Stimulated activated CD8-positive, alpha-beta memory T cell treated with anti-CD3 and anti-CD28 coated beads, Interleukin-7, amount 100 ng/mL, for 48 hours (primary cell): ENCODE measurements at places on chromosomes 1 and 21.

GRCh38 chr1:222373216-222373615 is 174.7 kb downstream of the HHIPL2 start:
- no peak for DNase-seq

GRCh38 chr1:89598450-89599331 is 34.2 kb upstream of the LRRC8C start:
- no peak for DNase-seq

DNA sequence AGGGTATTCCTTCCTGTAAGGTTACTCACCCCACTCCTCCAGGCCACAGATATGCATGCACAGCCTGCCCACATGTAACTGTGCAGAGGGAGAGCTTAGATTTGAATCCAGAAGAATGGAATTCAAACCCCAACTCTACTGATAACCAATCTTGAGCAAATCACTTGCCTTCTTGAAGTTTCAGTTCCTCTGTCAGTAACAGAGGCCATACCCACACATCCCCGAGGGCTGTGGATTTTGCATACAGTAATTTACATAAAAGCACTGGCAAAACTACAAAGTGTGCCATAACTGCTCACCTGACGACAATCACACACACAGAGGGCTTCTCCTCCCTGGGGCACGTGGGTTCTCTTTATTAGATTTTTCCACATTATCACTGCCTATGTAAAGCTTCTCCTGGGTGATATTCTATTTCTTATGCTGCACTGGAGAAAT is 18.6 kb downstream of the CD247 start:
- no peak for DNase-seq

DNA sequence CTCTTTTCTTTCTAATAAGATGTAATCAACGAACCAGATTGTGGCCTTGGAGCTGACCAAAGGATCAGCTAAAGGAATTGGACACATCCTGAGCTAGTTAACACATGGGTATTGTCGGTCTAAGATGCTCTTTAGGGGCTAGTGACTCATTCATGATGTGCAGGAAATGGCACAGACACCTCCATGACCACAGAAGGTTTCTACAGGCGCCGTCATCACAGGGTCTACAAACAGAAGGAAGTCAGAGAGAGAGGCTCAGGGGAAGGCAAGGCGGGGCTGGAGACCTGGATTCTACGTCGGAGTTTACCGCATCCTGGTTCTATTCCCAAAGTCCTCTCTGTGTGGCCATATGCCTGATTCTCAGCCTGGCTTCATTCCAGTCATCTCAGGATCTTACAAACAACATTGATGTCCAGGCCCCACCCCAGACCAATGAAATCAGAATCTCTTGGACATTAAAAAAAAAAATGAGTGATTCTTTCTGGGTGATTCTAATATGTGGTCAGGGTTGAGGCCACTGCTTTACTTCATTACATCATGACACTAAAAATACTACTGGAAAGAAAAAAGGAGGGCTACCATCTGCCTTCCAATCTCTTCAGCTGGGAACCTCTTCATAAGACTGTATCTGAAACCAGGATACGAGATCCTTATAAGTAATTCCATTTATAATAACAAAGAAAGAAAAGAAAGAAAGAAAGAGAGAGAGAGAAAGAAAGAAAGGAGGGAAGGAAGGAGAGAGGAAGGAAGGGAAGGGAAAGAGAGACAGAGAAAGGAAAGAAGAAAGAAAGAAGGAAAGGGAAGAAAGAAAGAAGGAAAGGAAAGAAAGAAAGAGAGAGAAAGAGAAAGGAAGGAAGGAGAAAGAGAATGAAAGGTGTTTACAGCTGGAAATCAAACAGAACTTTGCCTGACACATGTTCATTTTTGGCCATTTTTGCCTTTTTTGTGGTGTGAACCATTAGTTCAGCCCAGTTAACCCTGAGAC is 11.6 kb upstream of the KCNJ15 start:
- peak; percentile 65 for DNase-seq

- no peak for DNase-seq
These were observed 112.2 kb downstream of the DHRS3 start for GRCh38 chr1:12505639-12506280.

GRCh38 chr1:202944438-202944921 is 13.6 kb downstream of the ADIPOR1 start:
- DNase-seq = no peak

DNA sequence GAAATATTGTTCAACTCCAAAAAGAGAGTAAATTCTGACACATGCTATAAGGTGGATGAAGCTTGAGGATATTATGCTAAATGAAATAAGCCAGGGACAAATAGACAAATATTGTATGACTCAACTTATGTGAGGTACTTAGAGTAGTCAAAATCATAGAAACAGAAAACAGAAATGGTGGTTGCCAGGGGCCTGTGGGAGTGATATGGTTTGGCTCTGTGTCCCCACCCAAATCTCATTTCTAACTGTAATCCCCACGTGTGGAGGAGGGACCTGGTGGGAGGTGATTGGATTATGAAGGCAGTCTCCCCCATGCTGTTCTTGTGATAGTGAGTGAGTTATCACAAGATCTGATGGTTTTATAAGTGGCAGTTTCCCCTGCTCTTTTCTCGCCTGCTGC is 24.7 kb upstream of the DISP1 start:
- no peak for DNase-seq

DNA sequence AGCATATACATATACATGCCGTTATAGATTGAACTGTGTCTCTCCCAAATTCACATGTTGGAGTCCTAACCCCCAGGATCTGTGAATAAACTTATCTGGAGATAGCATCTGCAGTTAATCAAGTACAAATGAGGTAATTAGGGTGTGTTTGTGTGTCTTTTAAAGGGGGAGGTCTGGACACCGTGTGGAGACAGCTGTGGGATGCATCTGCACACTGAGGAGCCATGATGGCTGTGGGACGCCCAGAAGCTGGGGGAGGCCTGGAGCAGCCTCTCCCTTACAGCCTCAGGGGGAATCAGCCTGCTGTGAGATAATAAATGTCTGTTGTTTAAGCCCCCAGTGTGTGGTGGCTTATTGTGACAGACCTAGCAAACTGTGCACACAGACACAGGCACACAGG is 51.8 kb upstream of the COL18A1 start:
- DNase-seq = no peak

DNA sequence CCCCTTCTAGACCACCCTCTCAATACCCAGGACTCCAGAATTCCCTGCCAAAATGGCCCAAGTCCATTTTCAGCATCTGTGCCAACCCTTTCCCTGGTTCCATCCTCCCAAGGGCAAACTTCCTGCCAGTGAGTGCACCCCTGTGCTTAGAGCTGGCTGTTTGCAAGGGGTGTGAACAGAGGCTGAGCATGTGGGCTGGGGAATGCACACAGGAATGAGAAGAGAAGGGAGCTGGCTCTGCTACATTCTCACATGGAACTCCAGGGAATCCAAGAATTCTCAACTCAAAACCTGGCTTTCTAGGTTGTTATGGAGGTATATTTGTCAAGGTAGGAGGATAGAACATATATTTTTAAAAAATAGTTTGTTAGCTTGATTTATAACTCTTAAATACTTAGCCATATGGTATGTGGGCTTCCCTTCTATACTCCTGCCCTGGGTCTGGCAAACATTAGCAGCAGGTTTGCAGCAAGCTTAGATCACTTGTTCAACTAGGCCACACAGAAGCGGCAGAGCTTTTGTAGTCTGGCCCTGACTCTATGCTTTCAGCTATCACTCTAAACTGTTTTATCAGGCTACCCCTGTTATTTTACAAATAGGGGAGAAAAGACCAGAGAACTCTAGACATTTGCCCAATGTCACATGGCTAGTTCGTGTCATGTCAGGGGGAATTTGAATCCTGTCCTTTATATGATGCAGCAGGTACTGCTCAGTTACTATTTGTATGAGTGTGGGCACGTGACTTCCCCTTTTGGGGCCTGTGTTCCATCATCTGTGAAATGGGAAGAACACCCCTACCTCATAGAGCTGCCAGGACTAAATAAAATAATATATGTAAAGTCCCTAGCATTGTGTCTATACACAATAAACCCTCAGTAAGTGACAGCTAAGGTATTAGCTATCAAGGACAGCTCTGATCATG is 8.1 kb upstream of the STMN1 start:
- no peak for DNase-seq

- no peak for DNase-seq
These were observed 79.9 kb upstream of the PLPPR5 start for GRCh38 chr1:99084562-99084961.

DNA sequence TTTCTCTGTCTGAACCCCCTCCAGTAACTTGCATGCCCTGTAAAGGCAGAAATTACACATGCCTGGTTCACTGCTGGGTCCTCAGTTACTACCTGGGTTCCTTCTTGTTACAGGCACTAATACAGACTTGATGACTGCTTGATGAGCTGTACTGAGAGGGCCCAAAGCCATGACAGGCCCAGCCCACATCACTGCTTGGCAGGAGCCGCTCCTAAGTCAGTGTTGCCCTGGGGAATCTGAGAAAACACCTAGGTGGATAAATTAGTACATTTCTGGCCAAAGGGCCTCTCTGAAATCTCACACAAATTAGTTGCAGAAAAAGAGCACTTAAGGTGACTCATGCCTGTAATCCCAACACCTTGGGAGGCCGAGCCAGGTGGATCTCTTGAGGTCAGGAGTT is 37.8 kb upstream of the IRF2BP2 start:
- DNase-seq = no peak

DNA sequence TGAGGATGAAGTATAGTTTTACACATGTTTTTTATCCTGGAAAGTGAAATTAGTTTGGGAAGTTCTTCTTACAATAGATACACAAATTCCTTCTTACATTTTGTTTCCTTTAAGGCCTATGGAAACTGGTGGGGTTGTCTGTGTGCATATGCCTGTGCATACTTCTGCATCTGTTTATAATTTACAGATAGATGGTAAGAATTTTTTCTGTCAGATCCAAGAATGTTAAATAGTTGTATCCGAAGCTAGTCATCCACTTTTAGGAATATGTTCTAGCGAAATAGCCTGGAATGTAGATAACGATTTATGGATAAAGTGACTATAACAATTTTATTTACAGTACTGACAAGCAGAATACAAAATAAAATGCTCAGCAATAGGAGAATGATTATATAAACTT is 194.1 kb downstream of the ROR1 start:
- no peak for DNase-seq

- DNase-seq = no peak
These were observed 54.3 kb upstream of the IKBKE start for GRCh38 chr1:206415942-206416341.

DNA sequence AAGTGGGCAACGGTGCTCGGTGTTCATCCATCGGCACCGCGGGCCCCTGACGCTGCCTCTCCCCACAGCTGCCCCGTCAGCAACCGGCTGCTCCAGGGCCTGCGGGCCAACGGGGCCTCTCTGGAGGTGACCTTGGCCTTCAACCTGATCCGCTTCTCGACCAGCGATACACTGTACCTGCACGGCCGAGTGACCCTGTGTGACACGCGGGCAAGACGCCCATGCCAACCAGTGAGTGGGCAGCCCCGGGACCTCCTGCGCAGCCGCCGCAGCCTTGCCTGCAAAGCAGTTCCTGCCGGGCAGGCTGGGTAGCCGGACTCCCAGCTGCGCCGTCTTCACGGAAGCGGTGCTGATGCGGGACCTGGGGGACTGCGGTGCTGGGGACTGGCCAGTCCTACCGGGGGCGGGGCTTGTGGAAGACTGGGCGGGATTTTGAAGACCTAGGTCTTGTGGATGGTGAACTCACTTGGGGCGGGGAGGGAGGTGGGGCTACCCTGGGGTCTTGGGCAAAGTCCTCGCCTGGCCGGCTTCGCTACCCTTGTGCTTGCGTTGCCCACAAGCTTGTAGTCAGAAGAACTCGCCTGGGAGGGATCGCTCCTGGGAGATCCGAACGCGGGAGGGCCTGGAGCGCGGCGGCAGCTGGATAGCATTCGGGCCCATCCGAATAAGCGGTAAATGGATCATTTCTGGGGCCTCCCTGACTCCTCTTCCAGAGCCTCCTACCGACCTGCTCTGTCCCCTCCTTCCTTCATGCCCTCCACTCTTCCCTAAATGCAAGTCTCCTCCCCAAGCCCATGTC is 8.8 kb upstream of the CEP85 start:
- DNase-seq = peak; percentile 16

GRCh38 chr1:92323473-92324453 is 24.9 kb downstream of the RPAP2 start:
- no peak for DNase-seq

DNA sequence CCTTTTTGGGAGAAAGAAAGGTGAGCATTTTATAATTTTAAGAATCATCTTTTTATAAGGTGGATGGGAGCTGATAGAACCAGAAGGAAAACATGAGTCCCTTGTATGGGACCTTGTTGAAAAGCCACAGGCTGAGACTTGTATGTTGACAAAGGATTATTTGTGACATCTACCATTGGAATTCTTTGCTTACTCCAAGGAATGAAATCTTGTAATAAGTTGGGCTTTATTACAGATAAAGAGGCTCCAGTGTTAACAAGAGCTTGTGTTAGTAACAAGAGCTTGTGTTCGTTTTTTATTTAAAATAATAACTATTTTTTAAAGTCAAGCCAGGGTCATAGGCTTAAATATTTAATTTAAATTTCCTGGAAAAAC is 201.1 kb upstream of the CHRM3 start:
- no peak for DNase-seq

- DNase-seq = no peak
These were observed 31.7 kb downstream of the OR13G1 start for GRCh38 chr1:247647864-247648263.

DNA sequence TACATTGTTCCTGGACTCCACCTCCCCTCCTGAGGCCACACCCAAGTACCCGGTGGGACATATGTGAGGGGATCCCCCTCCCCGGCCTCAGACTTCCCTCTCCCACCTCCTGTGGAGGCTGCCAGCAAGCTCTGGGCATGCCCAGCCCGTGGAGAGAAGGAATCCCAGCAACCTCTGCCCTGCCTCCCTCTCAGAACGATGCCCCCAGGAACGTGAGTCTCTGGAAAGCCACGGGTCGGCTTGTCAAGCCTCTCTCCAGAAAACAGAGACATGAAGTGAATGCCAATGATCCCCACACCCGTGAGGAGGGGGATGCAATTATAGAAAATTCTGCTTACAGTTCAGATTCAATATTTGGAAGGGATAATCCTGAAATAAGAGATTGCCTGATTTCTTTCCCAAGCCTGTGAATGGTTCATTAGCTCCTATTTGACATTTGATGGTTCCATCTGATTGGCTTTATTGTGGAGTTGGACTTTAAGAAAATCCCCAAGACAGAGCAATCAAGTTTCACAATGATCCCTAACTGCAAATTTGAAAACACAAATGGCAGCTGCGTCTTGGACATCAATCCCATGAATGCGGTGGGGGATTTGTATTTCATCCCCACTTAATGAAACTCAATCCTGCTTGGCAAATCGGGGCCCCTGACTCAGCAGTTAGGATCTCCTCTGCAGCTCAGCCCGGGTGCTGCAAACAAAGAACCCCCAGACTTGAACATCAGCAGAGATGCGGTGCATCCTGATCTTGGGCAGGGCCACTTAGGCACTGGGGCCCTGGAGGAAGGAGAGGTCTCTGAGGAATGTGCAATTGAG is 9.1 kb upstream of the GUCA2B start:
- no peak for DNase-seq

- no peak for DNase-seq
These were observed 183.0 kb downstream of the CYYR1 start for GRCh38 chr21:26389971-26390641.
